ENCODE measurements at places on chromosomes 5 and 9.

DNA sequence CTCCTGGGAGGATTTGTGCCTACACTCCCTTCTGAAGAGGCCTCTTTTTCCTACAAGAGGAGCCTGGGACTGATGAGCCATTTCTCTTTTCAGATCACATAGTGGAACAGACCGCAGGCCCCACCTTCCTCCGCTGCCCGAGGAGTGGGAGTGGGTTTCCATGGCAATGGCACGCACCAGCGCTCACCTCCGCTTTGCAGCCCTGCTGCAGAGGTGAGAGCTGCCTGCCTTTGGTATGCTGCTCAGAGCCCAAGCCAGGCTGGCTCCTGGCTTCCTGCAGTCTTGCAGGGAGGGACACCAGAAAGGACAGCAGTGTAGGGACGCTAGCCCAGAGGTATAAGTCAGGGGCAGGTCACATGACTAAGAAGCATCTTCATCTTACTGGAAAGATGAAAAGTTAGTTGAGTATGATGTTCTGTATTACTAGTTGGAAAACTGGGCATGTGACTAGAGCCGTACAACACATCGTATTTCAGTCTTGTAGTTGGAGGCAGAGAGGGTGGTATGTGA lies 12.4 kb downstream of the PTTG1 start:
- DNase-seq, result no peak

- DNase-seq, result no peak
Measured at GRCh38 chr9:36946653-36947052, 87.4 kb downstream of the PAX5 start.

- DNase-seq, result no peak
Measured at GRCh38 chr5:134603059-134603458, 29.6 kb downstream of the SAR1B start.

- DNase-seq, result peak; percentile 20
Measured at GRCh38 chr9:131734165-131734610, 5.7 kb downstream of the RAPGEF1 start.

- DNase-seq, result no peak
Measured at GRCh38 chr9:26243029-26243697, 564.9 kb upstream of the TUSC1 start.

DNA sequence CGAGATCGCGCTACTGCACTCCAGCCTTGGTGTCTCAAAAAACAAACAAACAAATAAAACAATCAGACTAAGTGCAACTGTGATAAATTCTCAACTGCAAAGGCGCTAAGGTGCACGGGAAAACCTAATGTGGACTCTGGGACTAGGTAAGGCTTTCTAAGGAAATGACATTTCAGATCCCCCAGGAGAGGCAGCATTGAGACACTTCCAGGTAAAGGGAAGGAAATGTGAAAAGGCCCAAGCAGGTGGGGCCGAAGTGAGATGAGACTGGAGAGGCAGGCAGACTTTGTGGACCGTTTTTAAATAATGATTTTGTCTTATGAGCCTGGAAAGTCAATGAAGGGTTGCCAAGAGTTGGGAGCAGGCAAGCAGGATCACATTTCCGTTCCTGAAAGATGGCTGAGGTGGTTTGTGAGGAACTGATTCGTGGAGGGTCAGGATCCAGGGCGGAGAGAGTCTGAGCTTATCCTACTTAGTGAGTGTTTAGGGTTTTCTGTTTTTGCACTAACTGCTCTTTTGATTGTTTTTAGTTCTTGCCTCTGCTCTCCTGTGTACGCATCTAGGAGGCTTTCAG lies 2.0 kb upstream of the APBA1 start:
- DNase-seq, result no peak

- DNase-seq, result no peak
Measured at GRCh38 chr5:89246252-89246651, 363.3 kb upstream of the MEF2C start.

DNA sequence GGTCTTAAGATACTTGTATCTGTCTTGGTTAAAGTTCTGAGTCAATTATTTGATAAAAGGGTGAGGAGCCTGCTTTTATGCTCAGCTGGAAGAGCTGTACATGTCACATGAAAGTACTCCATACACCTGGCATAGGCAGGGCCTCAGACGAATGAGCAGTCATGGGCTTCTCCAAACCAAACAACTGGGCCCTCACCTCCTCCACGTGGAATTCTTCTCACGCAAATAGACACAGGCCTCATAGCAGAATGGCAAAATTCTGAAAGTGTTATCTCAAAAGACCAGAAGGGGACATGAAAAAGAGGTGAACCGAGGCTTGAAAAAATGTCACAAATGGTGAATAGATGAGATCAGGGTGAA lies 48.6 kb downstream of the FAM240B start:
- no peak for DNase-seq

- no peak for DNase-seq
Measured at GRCh38 chr5:170327168-170327567, 29.6 kb upstream of the LCP2 start.

DNA sequence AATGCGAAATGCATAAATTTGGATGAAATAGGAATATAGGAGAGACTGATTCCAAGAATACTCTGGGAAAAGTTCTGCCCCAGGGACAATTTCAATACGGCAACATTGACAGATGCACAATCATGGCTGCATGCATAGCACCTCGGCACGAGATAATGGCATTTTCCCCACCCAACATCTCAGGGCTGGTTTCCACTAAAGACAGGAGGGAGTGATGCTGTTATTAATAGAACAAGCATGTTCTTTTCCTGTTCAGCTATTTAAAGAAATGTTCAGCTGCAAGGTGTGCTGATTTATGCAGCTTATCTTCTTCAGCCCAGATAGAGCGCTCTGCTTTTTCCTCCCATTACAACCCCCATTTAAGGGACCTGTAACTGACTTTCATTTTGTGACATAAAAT lies 740.2 kb downstream of the TLR4 start:
- DNase-seq, result no peak

GRCh38 chr5:163938595-163938994 lies 433.2 kb downstream of the MAT2B start:
- DNase-seq, result no peak

DNA sequence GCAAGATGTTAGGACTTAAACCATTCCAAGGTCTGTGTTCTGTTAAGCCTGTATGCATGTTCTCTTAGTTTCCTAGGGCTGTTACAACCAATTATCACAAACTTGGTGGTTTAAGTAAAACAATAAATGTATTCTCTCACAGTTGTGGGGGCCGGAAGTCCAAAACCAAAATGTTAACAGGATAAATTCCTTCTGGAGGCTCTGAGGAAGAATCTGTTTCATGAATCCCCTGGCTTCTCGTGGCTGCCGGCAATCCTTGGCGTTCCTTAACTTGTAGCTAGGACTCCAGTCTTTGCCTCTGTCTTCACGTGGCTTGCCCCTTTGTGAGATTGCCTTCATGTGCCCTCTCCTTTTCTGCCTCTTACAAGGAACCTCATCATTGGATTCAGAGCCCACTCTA lies 30.4 kb downstream of the FEM1C start:
- DNase-seq, result no peak

- no peak for DNase-seq
Measured at GRCh38 chr9:69397384-69398214, 72.6 kb downstream of the ENTREP1 start.

DNA sequence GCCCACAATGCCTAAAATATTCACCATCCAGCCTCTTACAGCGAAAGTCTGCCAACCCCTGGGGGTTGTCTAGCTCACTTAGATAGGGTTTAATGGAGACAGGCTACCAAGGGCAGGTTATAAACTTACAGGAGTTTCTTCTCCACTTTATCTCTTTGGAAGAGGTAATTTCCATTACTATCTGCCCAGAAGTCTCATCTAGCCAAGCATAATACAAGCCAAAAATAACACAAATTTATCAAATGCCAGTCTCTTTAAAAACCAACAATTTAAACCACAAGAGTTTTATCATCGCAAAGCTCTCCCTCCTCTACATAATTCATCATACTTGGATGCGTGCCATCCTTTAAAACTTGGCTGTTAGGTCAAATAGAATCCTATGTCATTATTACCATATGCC lies 6.2 kb downstream of the RBM22 start:
- no peak for DNase-seq

DNA sequence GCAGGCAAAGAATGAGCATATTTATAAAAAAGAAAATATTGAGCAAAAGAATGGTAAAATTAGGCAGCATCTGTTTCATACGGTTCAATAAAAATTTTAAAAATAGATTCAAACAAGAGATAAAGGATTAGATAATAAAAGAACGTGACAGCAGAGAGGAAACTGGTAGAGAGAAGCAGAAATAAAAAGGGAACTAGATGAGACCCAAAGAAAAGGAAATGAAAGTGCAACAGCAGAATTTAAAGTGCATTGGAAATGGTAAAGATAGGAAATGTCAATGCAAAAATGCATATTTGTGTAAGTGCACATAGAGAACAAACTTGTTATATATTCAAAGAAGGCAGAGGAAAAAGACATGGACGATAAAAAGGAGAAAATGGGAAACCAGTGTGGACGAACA lies 70.2 kb downstream of the SUSD1 start:
- DNase-seq, result peak; percentile 64

- DNase-seq, result no peak
Measured at GRCh38 chr9:110456681-110457080, 119.0 kb upstream of the TXNDC8 start.

DNA sequence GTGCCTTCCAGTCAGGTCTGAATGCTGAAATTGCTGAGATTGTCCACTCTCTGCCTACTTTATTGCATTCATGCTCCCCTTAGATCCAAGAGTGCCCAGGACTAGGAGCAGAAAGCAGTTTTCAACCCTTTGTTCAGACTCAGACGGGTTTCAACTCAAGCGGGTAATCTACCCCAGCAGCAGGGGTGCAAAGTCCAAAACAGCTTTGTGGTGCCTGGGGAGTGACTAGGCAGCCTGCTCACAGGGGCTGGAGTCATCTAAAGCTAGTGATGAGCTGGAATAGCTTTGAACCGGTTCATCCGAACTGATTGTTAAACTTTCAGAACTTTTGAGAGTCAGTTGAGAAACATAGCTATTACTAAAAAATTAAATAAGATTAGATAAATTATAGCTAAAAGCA lies 71.0 kb upstream of the IQGAP2 start:
- DNase-seq, result no peak

DNA sequence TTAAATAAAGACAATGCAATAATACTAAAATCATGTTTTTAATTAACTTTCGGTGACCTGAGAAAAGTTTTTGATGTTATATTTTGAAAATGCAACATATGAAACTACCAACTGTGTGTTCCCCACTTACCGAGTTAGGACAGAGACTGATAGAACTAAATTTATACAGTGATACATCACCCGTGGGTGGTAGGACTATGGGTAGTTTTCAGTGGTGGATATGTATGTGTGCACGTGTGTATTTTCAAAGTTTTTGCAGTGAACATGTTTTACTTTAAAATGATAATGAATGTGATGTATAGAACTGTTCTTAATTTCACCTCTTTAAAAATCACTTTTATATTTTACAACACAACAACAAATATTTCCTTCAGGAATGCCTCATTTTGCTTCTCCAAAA lies 25.0 kb upstream of the ACO1 start:
- DNase-seq, result no peak

- no peak for DNase-seq
Measured at GRCh38 chr9:76218886-76219445, 175.3 kb downstream of the RFK start.

- no peak for DNase-seq
Measured at GRCh38 chr9:119588874-119589744, 219.9 kb upstream of the BRINP1 start.

- no peak for DNase-seq
Measured at GRCh38 chr9:117204971-117205370, 209.9 kb downstream of the ASTN2 start.

DNA sequence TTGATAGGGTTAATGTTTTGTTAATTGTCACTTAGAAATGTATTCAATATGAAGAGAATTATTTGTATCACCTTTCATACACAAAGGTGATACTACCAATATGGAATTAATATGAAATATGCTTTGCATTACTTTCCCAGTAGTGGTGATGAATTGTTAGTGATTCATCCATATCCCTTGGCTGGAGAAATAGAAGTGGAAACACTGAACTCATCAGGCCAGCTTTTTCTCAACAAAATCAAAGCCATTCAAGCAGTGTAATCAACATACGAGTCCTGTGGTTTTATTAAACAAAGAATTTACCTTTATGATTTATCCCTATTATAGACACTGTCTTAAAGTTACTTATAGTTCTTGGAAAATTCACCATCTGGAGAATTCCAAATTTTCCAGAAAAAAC lies 264.0 kb upstream of the MEF2C start:
- DNase-seq, result no peak

DNA sequence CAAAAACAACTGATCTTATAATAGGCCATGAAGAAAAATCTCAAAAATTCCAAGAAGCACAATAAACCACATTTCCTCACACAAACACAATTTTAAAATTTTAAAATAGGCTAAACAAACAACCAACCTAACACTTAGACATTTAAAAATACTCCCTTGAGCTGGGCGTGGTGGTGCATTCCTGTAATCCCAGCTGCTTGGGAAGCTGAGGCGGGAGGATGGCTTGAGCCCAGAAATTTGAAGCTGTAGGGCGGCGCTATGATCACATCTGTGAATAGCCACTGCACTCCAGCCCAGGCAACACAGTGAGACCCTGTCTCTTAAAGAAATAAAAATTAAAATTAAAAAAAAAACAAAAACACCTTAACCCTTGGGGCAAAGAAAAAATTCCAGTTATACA lies 36.9 kb upstream of the TESK1 start:
- DNase-seq, result no peak

DNA sequence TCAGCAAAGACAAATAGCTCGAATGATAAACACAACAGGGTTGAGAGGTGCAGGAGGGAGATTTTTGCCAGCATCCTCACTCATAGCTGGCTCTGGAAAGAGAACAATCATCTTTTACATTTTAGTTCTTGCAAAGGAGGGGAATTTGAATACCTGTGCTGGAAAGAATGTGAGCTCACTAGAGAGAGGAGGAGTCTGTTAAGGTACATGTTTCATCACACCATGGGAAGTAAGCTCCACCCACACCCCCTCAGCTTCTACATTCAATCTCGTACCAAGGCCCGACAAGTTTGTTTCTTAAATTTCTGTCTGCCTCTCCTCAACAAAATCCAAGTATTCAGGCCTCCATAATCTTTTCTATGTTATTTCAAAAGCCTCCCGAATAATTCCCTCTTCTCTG lies 254.6 kb downstream of the BRINP1 start:
- DNase-seq, result no peak

DNA sequence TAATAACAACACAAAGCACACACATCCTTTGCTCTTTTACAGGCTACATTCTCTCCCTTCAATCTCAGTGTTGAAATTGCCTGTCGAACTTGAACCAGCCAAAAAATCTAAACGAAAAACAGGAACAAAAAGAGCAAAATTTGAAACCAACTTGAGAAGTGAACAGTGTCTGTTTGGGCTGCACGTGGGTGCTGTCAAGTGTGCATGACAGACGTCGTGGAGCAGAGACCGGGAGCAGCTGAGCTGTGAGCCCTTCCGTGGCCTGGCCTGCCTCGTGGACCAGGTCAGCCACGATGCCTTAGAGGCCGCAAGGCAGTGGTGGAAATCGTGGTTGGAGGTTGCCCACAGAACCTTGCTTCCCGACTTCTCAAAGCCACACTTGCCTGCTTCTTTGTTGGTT lies 34.8 kb upstream of the DENND1A start:
- DNase-seq, result no peak

GRCh38 chr5:143008809-143009521 lies 238.8 kb downstream of the ARHGAP26 start:
- DNase-seq, result no peak

GRCh38 chr5:158821331-158821730 lies 278.4 kb downstream of the EBF1 start:
- no peak for DNase-seq
